Left ventricle myocardium inferior (tissue), 1 donor: ENCODE measurements at places on chromosomes 4 and X.
A peak's percentile ranks its signal among the peaks of the same experiment; 100 is the strongest.

GRCh38 chr4:142160509-142160908, 524.1 kb downstream of the IL15 start:
- no peak for DNase-seq

GRCh38 chr4:17511509-17511949, 361 bp downstream of the QDPR start:
- peak; percentile 56 for DNase-seq

- DNase-seq = no peak
These were observed 11.3 kb upstream of the SLC9B1 start for GRCh38 chr4:103030791-103031190.

- peak; percentile 21 for DNase-seq
These were observed 29.0 kb downstream of the CD99L2 start for GRCh38 chrX:150869450-150869849.

GRCh38 chrX:11039926-11040325, 71.2 kb upstream of the HCCS start:
- DNase-seq = no peak

- no peak for DNase-seq
These were observed 3.1 kb downstream of the WDR1 start for GRCh38 chr4:10113362-10114047.

DNA sequence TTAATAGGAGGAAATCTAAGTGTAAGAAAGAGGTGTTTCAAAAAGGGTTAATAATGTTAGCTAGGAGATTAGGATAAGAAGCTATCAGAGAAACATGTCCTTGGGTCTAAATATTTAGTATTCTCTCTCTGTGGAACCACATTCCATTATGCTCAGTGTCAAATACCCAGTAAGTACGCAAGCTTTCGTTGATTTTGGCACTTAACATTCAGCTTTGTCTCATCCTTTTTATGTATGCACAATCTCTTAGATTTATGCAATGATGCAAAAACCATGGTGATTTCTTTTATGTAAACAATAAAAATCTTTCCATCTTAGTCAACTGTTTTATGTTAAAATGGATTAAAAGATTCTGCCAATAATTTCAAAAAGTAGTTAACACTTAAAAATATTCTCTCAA, 129.2 kb downstream of the KLHL13 start:
- DNase-seq = no peak

DNA sequence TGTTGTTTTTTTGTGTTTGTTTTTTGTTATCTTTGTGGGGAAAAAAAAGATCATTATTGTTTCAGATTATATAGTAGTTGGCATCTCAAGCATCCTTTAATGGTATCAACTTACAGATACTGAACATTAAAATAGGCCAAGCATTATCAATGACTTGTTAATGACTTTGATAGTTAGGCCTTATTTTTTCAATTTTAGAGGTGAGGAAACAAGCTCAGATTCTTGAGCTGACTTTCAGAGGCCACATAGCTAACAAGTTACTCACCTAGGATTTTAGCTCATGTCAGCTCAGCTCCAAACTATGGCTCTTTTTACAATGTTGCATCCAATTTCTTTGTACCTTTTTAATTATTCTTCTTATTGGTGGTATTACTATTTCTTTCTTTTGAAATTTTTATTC, 471 bp upstream of the PLAC8 start:
- no peak for DNase-seq

GRCh38 chr4:25234390-25235370, 847 bp downstream of the PI4K2B start:
- peak; percentile 39 for DNase-seq

GRCh38 chr4:7389719-7390118, 45.0 kb downstream of the PSAPL1 start:
- no peak for DNase-seq

DNA sequence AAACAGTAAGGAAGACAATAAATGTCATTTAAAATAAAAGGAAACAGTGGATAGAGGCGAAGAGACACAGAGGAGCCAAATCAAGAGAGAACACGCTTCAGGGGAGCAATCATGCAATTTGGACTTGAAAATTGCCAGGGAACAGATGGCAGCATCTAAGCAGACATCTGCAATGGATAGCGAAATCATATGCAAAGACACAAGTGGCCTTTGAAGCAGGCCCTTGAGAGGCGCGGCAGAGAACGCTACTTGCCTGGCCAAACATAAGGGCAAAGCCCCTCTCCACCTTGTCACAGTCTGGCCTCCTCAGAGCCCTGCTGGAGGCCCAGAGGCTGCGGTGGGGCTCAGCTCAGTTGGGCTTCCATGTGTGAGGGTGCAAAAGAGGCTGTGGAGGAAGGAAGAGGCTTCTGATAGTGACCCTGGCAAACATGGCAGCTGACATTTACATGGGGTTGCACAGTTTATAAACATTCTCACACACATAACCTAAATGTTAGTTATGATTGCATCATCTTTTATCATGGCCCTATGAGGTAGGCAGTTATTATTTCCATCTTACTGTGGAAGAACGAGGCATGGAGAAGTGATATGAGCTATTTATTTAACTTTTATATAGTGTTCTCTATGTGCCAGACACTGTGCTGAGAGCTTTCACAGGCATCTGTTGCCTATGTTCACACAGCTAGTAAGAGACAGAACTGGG, 18.3 kb downstream of the ADGRG4 start:
- DNase-seq = no peak

GRCh38 chr4:138655985-138656384, 359.6 kb upstream of the NOCT start:
- DNase-seq = no peak

DNA sequence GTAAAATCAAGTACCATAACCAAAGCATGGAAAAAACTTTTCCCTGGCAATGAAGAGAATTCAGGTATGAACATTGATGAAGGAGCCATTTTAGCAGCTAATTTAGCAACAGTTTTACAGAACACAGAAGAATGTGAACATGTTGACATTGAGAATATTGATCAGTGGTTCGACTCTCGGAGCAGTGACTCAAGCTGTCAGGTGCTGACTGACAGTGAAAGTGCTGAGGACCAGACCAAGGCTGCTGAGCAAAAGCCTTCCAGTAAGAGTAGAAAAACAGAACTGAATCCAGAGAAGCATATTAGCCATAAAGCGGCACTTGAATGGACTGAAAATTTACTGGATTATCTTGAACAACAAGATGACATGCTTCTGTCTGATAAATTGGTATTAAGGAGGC, 2.8 kb downstream of the TIGD2 start:
- no peak for DNase-seq

DNA sequence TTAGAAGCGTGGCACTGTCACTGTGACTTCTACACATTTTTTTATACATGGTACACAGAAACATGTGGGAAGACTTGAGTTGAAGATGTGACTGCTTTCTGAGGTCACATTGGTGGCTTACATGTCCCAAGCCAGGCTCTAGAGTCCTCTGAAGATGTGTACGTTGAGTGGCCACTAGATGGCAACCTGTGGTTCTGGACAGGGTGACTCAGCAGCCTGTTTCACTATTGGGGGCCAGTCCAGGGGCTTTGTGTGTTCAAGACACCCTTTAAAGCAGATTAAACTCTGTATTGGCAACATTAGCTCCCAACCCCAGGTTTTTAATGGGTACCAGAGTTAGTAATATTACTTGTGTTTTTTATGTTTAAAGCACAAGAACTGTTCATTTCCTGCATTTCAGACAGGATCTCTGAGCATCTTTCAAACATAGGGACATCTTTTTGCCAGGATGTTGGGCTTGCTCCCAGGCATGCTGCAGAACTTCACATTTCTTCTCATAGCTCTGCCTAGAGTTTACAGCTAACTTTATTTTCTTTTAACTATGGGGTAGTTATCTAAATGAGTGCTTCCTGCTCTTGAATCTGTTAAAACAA, 53.0 kb downstream of the DCUN1D4 start:
- peak; percentile 29 for DNase-seq

- no peak for DNase-seq
These were observed 1075.7 kb upstream of the PABPC4L start for GRCh38 chr4:135277068-135277979.

GRCh38 chr4:71832049-71832448, 48.2 kb upstream of the GC start:
- no peak for DNase-seq

GRCh38 chr4:178148106-178148505, 705.9 kb upstream of the AGA start:
- no peak for DNase-seq

- DNase-seq = no peak
These were observed 12.3 kb downstream of the STARD8 start for GRCh38 chrX:68659786-68660185.

- no peak for DNase-seq
These were observed 105.1 kb upstream of the CPEB2 start for GRCh38 chr4:14897217-14897616.

DNA sequence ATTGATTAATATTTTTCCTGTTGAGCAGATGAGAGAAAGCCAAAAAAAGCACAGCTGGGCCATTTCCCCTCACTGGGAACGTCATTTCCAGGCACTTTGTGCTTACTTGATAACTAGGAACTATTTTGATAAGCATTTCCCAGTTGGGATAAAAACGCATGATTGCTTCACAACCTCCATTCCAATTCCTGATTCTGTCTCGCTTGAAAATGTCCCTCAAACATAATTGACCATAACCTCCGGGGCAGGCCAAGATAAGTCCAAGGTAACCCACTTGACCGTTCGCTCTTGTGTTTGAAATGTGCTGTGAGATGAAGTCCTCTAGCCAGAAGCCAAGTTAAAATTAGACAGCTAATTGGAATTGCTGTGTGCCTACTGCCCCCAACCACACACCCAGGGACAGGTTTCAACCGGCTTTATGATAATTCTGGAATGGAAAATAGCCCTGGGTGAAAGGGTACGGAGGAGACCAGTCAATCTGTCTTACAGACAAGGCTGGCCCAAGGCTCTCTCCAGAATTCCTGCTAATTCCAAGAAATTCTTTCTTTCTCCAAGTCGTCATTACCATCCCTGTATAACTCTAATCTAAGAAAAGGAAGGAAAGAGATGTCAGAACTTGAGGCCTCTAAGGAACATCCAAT, 137.1 kb downstream of the MID1 start:
- peak; percentile 13 for DNase-seq

GRCh38 chrX:73131276-73131675, 52.0 kb upstream of the PABPC1L2A start:
- DNase-seq = no peak

GRCh38 chr4:21535898-21536297, 412.7 kb downstream of the KCNIP4 start:
- no peak for DNase-seq

DNA sequence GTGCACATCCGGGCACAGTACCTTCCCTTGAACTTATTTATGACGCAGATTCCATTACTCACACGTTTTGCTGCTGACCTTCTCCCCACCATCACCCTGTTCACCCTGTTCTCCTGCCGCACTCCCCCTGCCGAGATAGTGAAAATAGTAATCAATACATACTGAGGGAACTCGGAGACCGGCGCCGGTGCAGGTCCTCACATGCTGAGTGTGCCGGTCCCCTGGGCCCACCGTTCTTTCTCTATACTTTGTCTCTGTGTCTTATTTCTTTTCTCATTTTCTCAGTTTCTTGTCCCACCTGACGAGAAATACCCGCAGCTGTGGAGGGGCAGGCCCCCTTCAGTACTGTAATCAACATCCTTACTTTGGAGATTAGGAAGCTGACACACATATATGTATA, 1337.1 kb upstream of the PABPC4L start:
- DNase-seq = no peak
